ENCODE measurements at places on chromosomes 2 and 18.

DNA sequence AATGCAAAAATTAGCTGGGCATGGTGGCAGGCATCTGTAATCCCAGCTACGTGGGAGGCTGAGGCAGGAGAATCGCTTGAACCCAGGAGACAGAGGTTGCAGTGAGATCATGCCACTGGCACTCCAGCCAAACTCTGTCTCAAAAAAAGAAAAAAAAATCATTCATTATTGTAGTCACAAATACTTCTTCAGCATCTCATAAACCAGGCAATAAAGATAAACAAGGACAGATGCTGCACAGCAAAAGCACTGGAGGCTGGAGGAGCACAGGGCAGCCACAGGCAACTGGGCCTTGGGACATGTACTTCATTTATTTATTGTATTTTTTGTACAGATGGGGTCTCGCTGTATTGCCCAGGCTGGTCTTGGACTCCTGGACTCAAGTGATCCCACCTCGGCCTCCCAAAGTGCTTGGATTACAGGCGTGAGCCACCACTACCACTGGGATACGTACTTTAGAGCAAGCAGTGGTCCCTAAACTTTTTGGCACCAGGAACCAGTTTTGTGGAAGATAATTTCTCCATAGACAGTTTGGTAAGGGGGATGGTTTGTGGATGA lies 16.8 kb upstream of the MAT2A start:
- no peak for DNase-seq

- no peak for DNase-seq
Measured at GRCh38 chr18:24214913-24215312, 76.1 kb downstream of the CABYR start.

DNA sequence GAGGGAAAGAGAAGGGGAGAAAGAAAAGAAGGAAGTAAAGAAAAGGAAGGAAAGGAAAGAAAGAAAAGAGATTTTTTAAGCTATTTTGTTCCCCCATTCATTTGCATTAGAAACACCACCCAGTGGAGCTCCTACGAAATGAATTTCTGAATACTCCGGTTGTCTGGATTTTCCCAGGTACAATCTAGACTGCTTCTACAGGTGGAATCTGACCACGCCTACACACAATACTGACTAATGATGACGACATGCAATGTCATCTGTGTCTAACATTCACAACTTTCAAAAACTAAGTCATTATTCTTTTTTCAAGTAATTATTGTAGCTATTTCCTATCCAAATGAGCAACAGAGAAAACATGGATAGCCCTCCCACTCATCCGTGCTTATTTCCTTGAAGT lies 121.7 kb downstream of the ZNF516 start:
- no peak for DNase-seq

DNA sequence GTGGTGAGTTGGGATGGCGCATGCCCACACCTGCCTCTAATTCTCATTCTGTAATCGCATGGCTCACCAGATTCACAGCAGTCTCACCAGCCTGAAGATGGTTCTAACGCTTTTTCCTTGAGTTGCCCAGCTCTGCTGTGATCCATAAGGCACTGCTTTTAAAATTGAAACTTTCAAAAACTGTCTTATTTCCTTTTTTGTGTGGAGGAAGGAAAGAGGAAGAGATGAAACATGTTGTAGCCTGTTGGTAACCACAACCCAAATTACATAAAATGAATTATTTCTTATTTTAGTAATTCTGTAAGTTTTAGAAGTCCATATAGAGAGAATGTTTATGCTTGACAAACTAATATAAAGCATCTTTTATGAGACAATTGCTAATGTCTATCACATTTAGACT lies 165.4 kb downstream of the RBM43 start:
- no peak for DNase-seq

GRCh38 chr2:28325567-28326468 lies 66.8 kb upstream of the FOSL2 start:
- no peak for DNase-seq
